ENCODE measurements at places on chromosomes 11 and 22. TPM values are rescaled to one million over a fixed set of nuclear protein-coding genes. Genes with fewer than 3 reads are reported as not detected.

The SAA2 gene
- total RNA-seq: 4.1 TPM

The PARVA gene
- total RNA-seq: 0.21 TPM

The TMEM41B gene
- 21.9 TPM for total RNA-seq

The CTTN gene
- total RNA-seq: 14.3 TPM

The TTC28 gene
- total RNA-seq: 8.4 TPM

The YPEL4 gene
- total RNA-seq: not detected

DNA sequence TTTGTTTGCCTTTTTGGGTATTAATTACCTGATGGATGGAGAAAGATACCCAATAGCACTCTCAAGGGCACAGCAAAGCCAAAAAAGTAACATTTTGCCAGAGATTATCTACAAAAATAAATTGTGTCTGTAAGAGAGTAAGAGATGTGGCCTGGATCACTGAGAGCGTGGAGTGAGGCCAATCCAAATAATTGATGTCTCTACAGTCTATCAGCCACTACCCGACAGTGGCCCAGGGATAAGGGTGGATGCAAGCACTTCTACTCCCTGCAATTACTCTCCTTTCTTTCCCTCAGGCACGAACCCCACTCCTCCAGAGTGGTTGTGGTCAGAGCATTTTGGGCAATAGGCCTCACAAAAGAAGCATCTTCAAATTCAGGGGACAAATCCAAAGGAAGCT, 92.3 kb upstream of the ZC3H12C start:
- peaks cover 19% of the 10 kb centered on the region for H3K4me1 ChIP-seq
- H3K4me3 ChIP-seq: no peak overlapping the region
- H3K27ac ChIP-seq: peak overlapping the region; percentile 62
- H3K36me3 ChIP-seq: no peaks in the 10 kb centered on the region

DNA sequence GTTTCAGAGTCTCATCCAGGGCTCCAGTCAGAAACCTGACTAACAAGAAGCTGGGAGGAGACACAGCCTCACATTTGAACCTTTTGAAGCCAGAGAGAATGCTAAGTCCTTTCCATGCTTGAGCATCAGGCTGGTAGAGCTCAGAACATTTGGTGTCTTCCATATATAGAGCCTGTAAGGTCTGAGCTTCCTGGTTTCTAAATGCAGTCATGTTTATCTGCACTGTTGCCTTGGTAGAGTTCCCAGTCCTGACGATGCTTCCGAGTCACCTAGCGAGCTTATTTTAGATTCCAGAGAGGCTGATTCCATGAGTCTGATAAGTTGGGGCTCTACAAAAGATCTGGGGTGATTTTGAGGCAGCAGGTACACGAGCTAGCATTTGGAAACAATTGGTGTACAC, 68.4 kb upstream of the SORL1 start:
- DNase-seq: no peak
- no peaks in the 10 kb centered on the region for H3K36me3 ChIP-seq
- H3K27ac ChIP-seq: no peak overlapping the region
- H3K27me3 ChIP-seq: no peaks in the 10 kb centered on the region
- H3K4me3 ChIP-seq: no peak overlapping the region

DNA sequence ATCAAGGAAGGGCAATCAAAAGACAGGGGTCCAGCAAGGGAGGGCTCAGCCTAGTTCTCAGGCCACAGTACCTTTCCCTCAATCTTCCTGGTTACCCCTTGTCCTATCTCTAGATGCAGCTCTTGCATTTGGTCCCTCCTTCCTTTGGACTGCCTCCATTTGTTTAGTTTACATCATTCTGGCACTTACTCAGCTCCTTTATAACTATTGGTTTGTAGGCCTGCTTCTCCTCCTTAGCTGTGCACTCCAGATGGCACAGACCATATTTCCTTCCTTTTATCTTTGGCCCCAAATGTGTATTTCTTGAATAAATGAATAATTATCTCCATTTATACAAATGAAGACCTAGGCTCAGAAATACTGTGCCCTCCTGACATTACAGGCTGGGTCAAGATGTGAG, 92.3 kb upstream of the AMOTL1 start:
- no peak overlapping the region for H3K27ac ChIP-seq
- no peak for DNase-seq
- H3K4me3 ChIP-seq: no peak overlapping the region
- no peaks in the 10 kb centered on the region for H3K36me3 ChIP-seq

GRCh38 chr11:43937434-43938411, 4.7 kb upstream of the C11orf96 start:
- DNase-seq: no peak
- H3K4me1 ChIP-seq: no peaks in the 10 kb centered on the region
- no peak overlapping the region for H3K4me3 ChIP-seq
- H3K27ac ChIP-seq: no peak overlapping the region

GRCh38 chr11:3959015-3959902, 103.8 kb downstream of the STIM1 start:
- H3K27ac ChIP-seq: no peak overlapping the region
- H3K4me3 ChIP-seq: no peak overlapping the region
- no peaks in the 10 kb centered on the region for H3K27me3 ChIP-seq
- peaks cover 4% of the 10 kb centered on the region for H3K4me1 ChIP-seq

DNA sequence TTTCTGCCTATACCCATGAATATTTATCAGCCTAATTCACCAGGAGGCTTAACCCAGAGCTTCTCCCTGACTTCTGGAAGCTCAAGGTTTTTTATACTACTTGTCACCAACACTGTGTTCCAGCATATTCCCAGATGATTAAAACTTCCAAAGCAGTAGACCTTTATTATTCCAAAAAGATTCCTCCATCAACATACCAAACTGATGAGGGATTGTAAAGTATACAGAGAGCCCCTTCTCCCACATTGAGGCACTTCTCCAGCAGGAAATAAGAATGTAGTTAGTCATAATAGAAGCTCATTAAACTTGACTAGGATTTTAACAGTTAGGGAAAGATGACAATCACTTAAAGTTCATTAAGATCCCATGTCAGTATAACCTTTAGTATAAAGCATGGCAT, 51.4 kb upstream of the CEP126 start:
- H3K36me3 ChIP-seq: no peaks in the 10 kb centered on the region
- DNase-seq: no peak
- H3K27ac ChIP-seq: no peak overlapping the region
- no peaks in the 10 kb centered on the region for H3K4me1 ChIP-seq
- H3K4me3 ChIP-seq: no peak overlapping the region

DNA sequence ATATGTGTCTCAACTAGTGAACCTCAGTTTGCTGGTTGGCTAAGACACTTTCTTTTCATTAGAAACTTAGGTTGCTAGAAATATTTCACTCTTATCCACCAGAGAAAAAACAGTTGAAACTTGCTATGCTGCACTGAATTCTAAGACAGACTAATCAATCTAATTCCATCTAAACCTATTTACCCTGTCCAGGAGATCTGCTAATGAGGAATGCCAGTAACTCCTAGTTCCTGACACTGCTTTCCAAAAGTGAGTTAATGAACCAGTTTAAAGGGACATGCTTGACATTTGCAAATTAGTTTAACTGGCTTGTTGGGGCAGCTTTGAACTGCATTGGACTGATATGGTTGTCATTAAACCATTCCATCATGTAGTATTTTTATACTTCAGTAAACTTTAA, 258.5 kb downstream of the CNTN5 start:
- H3K4me1 ChIP-seq: no peaks in the 10 kb centered on the region
- DNase-seq: no peak
- H3K27ac ChIP-seq: no peak overlapping the region
- no peak overlapping the region for H3K4me3 ChIP-seq
- H3K27me3 ChIP-seq: no peaks in the 10 kb centered on the region
